ENCODE measurements at places on chromosomes 3 and 15.

DNA sequence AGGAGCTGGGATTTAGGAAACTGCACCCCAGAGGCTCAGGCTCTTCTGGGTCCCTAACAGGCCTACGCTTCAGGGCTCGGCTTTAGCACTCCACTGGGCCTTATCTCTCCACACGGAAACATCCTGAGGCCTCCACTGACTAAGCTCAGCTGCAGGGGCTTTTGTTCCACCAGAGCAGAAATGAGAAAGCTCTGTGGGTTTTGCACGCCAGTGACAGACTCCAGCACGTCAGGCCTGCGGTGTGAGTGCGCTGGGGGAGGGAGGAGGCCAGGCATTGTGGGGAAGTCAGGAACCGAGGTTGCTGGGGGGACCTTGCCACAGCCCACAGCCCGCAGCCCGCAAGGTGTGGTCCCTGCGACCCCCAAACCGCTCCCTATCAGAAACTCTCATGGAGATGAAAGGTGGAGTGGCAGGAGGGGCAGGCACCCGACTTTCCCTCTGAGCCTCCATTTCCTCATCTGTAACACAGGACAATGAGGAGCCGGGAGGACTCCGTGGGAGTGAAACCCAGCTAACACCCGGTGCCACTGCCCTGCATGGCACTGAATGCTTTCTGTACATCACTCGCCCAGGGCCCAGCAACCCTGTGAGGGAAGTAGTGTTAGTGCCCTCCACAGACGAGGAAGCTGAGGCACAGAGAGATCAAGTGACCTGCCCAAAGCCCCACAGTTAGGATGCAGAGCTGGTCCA, 106.5 kb downstream of the TPRA1 start:
- no peak overlapping the region for H3K4me3 ChIP-seq
- no peak overlapping the region for H3K27ac ChIP-seq
- H3K4me1 ChIP-seq, result no peaks in the 10 kb centered on the region
- DNase-seq, result no peak
- no peaks in the 10 kb centered on the region for H3K36me3 ChIP-seq

- peak overlapping the region; percentile 79 for H3K27ac ChIP-seq
- peaks cover 29% of the 10 kb centered on the region for H3K36me3 ChIP-seq
- H3K4me1 ChIP-seq, result peaks cover 35% of the 10 kb centered on the region
- DNase-seq, result no peak
- no peaks in the 10 kb centered on the region for H3K27me3 ChIP-seq
- H3K4me3 ChIP-seq, result no peak overlapping the region
These were observed 28.1 kb downstream of the CLK3 start for GRCh38 chr15:74643665-74644204.

GRCh38 chr15:41354371-41354770, 21.7 kb downstream of the NUSAP1 start:
- no peaks in the 10 kb centered on the region for H3K27me3 ChIP-seq
- H3K4me3 ChIP-seq, result no peak overlapping the region
- no peak overlapping the region for H3K27ac ChIP-seq
- DNase-seq, result no peak

DNA sequence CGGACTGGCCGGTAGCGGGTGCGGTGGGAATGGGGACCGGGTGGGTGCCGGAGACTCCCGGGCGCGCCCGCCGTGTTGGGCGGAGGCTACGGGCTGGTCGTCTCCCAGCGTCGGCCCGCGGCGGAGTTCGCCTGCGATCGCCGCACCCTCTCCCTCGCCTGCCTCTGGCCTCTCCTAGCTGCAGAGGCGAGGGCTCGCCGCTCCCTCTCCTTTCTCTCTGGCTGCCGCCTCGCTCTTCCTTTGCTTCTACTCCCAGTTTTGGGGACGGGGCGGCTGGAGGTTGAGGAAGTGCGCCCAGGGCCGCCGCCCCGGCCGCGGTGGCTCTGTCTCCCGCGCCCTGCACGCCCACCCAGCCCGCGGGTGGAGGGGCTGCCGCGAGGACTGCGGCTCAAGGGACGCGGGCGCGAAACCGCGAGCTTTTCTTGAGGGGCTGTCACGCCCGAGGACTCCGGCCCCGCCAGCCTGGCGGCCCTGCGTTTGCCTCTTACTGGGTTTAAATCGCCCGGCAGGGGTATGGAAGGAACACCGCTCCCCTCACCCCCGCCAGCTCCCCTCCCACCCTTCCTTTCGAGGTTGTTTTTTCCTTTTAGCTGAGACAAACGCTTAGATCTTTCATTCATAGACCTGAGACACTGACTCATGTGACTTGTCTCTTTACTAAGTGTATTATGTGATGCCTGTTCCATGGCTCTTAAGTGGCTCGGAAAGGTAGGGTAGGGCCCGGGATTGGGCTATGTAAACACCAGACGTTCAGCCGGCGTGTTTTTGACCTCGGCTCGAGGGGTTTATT, 654 bp downstream of the PIK3CA start:
- H3K36me3 ChIP-seq, result no peaks in the 10 kb centered on the region
- H3K4me1 ChIP-seq, result no peaks in the 10 kb centered on the region
- peak overlapping the region; percentile 75 for H3K4me3 ChIP-seq
- no peaks in the 10 kb centered on the region for H3K27me3 ChIP-seq

DNA sequence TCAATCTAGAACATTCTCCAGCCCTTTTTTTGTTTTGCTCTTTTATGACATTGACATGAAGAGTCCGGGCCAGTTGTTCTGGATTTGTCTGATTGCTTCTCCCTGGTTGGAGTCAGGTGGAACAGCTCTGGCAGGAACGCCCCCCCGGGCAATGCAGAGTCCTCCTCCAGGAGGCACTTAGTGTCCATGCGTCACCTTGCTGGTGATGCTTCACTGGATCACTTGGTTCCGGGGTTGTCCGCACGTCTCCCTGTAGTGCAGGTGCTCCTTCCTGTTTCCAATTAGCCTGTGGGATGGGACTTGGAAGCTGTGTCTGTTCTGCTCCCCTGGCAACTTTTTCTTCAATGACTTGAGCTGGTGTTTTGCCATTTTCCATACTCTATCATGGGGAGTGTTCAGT, 9.8 kb downstream of the CSK start:
- H3K4me1 ChIP-seq, result peaks cover 68% of the 10 kb centered on the region
- H3K27ac ChIP-seq, result no peak overlapping the region
- peaks cover 14% of the 10 kb centered on the region for H3K36me3 ChIP-seq
- no peak overlapping the region for H3K4me3 ChIP-seq
- DNase-seq, result no peak
- H3K27me3 ChIP-seq, result no peaks in the 10 kb centered on the region

DNA sequence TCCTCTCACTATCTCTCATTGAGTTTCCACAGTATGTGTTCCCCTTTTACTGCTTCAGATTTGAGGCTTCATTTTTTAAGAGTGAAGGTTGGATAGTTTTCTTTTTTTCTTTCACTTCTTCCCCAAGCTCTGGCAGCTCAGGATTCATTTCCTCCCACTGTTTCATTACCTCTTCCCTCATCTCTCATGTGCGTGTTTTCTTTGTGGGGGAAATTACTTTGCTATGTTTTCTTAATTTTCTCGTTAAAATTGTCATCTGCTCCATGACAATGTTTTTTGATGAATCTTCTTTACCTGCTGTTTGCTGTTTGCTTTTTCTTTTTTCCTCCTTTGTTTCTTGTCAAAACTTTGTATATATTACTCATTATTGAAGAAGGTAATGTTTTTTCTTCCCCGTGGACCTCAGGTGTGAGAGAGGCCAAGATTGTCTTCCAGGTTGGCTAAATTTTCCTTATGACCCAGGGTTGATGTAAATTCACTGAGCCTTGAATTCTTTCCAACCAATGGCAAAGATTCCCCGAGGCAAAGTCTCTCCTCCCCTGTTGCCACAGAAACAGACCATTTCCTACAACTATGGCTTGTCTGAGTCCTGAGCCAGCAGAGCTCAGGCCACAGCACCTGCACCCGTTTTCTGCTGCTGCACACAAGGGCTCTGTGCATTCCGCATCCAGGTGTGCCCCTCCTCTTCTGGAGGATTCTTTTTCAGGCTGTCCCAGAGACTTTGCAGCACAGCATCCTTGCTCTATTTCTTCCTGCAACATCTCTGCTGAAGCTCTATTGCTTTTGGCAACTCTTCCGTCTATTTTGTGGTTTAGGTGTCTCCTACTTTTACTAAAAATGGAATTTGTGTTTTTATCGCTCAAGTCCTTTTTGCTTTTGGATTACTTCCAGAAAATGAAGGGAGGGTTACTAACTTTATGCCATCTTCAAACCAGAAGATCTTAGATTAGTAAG, 66.1 kb downstream of the NOX5 start:
- H3K27ac ChIP-seq, result no peak overlapping the region
- peaks cover 9% of the 10 kb centered on the region for H3K4me1 ChIP-seq
- DNase-seq, result no peak
- H3K4me3 ChIP-seq, result no peak overlapping the region
- no peaks in the 10 kb centered on the region for H3K36me3 ChIP-seq
- H3K27me3 ChIP-seq, result no peaks in the 10 kb centered on the region

GRCh38 chr3:88149101-88149508, 654 bp upstream of the C3orf38 start:
- peaks cover 7% of the 10 kb centered on the region for H3K36me3 ChIP-seq
- H3K4me3 ChIP-seq, result peak overlapping the region; percentile 91
- peak overlapping the region; percentile 31 for H3K27ac ChIP-seq
- H3K4me1 ChIP-seq, result peaks cover 3% of the 10 kb centered on the region

DNA sequence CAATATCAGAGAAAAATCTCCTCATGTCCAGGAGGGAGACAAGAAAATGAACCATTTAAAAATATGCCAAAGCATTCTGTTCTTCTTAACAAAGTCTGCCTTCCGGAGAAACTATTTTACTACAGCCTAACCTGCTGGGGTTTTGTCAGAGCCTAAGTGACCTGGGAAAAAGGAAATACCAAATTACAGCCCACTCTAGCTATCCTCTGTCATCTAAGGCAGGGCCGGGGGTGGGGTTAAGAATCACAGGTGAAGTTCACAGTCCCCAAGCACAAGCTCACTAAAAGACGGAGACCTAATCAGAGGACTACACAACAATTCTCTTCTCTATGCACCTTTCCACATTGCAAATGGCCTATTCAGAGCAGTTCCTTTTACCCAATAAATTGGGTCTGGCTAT, 116.6 kb downstream of the TRIM42 start:
- no peaks in the 10 kb centered on the region for H3K36me3 ChIP-seq
- no peak overlapping the region for H3K27ac ChIP-seq
- H3K4me1 ChIP-seq, result no peaks in the 10 kb centered on the region
- H3K4me3 ChIP-seq, result no peak overlapping the region
- no peak for DNase-seq

GRCh38 chr3:27289769-27290413, 79.3 kb downstream of the NEK10 start:
- no peaks in the 10 kb centered on the region for H3K36me3 ChIP-seq
- no peak overlapping the region for H3K27ac ChIP-seq
- H3K27me3 ChIP-seq, result no peaks in the 10 kb centered on the region
- DNase-seq, result no peak
- H3K4me1 ChIP-seq, result no peaks in the 10 kb centered on the region

- H3K36me3 ChIP-seq, result no peaks in the 10 kb centered on the region
- no peak for DNase-seq
- peaks cover 16% of the 10 kb centered on the region for H3K4me1 ChIP-seq
- no peak overlapping the region for H3K4me3 ChIP-seq
- H3K27me3 ChIP-seq, result no peaks in the 10 kb centered on the region
- H3K27ac ChIP-seq, result peak overlapping the region; percentile 32
These were observed 21.7 kb downstream of the SH3BP5 start for GRCh38 chr3:15310491-15311370.

DNA sequence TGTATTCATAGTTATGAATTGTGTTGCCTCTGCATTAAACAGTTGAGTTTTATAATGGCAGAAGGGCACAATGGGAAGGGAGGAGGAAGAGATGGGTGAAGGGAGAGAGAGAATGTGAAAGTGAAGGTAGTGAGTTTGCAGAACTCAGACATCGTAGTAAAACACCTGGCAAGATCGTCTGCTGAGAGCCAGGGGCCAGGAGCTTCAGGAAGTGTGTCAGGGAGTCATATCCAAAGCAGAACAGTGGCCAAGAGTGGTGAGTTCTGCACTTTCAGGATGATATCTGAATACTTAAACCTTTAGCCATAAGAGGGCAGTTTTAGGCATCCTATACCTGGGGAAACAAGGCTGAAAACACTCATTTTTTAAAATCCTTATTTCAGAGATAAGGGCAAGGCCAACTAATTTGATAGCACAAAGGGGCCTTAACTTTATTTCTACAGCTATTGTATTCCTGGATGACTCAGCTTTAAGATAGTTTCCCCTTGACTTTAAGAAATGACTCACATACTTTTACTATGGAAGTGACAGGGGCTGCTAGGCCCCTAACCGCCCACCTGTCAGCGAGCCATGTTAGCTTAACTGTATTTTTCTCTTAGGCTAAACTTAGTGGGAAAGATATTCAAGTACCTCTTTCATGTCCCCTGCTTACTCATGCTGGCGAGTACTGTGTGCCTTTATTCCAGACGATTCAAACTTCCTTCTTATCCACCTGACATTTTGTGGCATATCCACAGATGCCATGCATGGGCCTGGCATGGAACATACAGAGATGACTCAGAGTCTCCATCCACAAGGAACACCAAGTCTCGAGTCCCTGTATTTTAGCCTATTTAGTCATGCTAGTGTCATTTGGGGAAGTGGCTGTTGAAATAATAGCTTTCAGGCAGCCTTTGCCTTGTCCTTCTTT, 53.9 kb downstream of the RLBP1 start:
- no peak overlapping the region for H3K4me3 ChIP-seq
- H3K27me3 ChIP-seq, result no peaks in the 10 kb centered on the region
- DNase-seq, result no peak
- no peak overlapping the region for H3K27ac ChIP-seq
- peaks cover 9% of the 10 kb centered on the region for H3K36me3 ChIP-seq
- peaks cover 8% of the 10 kb centered on the region for H3K4me1 ChIP-seq

DNA sequence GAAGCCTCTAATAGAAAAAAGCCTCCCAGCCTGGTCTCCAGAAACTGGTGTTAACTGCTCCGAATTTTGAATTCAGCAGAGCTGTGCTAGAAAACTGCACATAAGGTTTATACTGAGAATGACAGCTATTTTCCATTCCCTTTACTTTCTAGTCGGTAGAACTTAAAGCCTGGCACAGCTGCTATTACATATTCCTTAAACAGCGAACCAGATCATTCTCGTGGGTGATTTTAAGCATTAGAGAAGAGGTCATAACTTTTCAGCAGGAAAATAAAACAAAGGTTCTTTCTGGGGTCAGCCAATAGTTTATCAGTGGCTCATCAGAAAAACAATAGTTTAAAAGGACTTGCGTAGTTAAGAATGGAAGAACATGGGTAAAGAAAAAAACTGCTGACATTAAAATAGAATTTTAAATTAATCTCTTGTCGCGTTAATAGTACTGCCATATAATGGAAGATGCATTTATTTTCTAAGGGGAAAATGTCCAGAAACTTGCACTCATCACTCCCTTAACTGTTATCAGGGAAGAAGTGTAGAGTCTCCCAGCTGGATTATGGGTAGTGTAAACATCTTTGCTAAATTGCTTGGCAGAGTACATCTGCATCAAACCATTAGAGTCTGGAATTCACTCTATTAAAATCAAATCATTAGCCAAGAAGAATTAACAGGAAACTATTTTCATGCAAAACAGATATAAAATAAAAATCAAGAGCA, 7.9 kb downstream of the VGLL4 start:
- H3K4me3 ChIP-seq, result no peak overlapping the region
- no peak for DNase-seq
- peaks cover 9% of the 10 kb centered on the region for H3K4me1 ChIP-seq

DNA sequence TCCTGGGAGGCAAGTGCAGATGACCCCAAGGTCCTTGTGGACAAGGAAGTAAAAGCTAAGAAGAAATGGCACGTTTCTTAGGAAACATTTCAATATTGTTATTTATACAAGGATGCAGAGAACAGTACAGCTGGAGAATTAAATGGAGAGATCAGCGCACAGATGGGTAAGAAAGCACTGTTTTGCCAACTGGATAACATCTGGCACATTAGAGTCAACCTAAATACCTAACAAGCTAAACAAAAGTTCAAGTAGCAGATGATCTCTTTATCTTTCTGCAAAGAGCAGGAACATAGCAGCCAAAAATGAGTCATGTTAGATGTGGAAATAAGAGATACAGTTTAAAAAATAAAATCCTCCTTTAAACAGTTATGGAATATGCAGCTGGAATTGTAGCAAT, 15.7 kb upstream of the DPPA4 start:
- H3K4me1 ChIP-seq, result no peaks in the 10 kb centered on the region
- DNase-seq, result no peak
- no peak overlapping the region for H3K4me3 ChIP-seq
- no peak overlapping the region for H3K27ac ChIP-seq
